Skin of body (tissue), 3 donors: ENCODE measurements at places on chromosomes 3 and 15. TPM values are rescaled to one million over a fixed set of nuclear protein-coding genes. Genes with fewer than 3 reads are reported as not detected.

GRCh38 chr3:37435572-37435971, 261.2 kb upstream of the LRRFIP2 start:
- no peak for DNase-seq

GRCh38 chr15:45093622-45094357, 20.2 kb downstream of the DUOX2 start:
- DNase-seq = no peak

DNA sequence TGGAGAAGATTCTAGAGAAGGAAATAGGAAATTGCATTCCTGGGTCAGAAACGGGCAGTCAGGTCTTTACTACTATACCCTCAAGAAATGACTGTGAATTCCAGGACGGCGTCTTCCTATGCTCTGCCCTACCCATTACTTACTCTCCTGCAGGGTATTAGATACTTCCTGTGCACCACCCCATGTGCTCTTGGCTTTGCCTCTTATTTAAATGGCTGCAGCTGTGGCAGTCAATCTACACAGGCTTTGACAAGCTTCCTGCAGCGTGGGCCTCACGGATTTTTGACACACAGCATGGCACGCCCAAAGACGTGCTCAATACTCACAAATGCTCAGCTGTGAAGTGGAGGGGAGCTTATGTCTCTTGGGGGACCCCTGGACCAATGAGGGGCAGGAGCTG, 206.1 kb downstream of the SV2B start:
- no peak for DNase-seq

CIDEC gene
- 29.4 TPM for total RNA-seq

- DNase-seq = no peak
Observed at GRCh38 chr3:58497097-58497496, 5.2 kb downstream of the KCTD6 start.

GOLGA8R gene
- total RNA-seq = 8.3 TPM

CNTN3 gene
- 21.7 TPM for total RNA-seq

CCR9 gene
- not detected for total RNA-seq

IL12A gene
- 0.30 TPM for total RNA-seq

- DNase-seq = peak; percentile 57
Observed at GRCh38 chr15:63156755-63157117, 541 bp downstream of the RPS27L start.

DNA sequence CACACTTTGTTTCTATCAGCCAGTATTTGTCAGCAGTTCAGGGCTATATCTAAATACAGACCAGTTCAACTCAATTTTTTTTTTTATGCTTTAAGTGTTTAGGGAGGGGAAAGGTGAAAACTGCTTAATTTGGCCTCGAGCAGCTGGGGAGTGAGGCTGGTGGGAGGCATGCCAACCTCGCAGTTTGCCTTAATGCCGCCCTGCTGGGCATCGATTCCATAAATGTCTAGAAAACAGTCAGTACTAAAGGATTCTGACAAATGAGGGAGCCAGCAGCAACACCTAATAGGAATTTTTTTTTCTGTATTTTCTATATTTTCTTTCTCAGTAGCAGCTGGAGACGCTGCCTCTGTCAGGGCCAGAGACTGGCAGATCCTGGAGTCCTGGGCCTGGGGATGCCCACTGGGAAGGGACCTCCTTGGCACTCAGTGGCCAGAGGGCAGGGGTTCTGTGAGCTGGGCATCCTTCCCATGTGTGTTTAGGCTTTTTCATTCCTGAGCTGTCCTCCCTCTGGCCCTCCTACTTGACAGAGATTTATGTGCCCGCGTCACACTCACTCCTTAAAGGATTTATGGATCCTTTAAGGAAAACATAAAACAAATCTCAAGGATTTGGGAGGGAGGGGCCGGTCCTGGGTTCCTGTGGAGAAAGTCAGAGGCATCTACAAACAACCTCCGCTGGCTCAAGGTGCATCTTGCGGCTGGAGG, 117.8 kb downstream of the WNT5A start:
- DNase-seq = no peak

DNA sequence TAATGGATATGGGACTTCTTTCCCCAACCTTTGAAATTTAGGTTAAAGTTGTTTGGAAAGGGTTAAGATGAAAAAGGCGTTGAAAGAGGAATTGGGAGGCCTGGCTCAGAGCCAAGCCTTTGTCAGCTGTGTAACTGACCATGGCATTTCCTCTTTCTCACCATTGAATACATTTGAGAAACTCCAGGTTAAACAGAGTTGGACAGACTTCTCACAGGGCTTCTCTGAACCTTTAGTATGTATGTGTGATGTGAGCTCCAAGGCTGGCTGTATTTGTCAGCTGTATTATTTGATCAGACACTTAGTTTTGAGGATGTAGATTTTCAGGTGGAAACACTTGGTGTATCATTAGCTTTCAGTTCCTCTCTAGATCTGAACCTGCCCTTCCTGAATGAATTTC, 136.4 kb upstream of the GOLGA6L4 start:
- no peak for DNase-seq

DNA sequence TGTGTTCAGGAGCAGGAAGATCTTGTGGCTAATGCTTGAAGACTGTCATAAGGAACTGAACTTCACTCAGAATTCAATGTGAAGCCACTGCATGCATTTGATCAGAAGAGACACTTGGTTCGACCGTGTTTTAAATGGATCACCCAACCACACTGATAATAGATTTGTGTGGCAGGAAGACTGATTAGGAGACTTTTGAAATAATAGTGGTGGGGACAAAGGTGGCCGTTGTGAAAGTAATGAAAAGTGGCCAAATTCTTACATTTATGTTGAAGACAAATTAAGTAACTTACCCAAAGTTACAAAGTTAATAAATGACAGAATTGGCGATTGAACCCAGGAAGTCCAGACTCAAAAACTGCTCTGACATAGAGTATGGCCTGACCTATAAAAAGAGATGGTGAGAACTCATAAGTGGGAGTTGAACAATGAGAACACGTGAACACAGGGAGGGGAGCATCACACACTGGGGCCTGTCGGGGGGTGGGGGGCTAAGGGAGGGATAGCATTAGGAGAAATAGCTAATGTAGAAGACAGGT, 286.9 kb upstream of the DNAJC19 start:
- no peak for DNase-seq

- no peak for DNase-seq
Observed at GRCh38 chr3:182979674-182980191, 605 bp downstream of the DCUN1D1 start.

DNA sequence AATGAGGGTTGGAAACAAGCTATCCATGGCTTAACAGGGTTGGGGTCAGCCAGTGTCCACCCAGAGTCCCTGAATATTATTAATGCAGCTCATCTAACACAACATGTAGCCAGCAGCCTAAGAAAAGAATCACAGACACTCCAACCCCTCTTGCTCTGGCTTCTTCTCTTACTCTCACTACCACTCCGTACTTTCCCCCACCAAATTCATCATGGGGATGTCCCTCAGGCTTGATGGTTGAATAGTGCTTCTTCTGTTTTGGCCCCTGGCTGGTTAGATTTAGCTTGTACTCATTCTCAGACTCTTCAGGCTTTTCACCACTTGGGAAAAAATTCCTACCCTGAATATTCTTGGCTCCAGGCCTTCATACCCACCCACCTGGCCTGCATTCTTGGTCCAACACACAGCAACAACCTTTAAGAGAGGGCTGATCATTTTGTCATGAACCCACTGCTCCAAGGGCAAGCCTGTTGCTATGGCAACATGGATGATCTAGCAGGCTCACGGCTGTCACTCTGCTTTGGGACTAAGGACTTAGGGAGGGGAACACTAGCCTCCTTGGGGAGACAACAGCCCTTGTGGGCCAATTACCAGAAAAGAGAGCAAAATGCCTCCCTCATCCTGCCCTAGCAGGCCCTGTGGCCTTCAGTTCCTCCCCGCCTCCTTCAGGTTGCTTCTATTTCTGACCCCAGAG, 9.4 kb upstream of the MED12L start:
- DNase-seq = no peak

DNA sequence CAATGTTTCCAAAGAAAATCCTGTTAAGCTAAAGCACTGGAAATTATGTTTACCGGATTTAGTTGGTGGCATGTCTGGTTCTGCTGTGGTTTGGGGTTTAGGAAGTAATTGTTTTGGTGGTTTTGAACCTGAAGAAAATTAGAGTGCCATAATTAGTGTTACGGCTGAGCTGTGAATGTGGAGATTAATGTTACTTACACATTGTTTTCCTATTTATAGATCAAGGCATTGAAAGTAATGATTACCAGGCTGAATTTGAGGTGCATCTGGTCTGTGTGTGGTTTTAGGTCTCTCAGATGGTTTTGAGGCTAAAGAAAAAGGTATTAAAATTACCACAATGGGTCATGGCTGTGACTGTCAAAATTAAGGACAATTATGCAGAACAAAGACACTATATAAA, 128.9 kb downstream of the TFG start:
- no peak for DNase-seq

CLSTN2 gene
- 2.9 TPM for total RNA-seq

DNA sequence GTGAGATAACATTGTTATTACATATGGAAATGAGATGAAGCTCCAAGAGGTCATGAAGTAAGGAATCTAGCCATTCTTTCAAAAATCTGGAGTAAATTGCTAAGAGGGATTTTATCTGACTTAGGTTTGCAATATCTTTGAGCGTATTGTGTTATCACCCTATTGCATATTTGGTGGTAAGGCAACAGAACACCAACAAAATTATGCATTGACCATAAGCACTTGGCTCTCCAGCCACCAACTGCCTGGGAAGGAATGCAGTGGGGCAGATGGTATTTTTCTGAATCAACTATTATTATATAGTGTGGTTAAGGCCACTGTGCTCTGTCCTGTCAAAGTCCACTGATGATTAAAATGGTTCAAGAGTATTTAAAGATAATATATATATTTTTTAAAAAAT, 287.9 kb upstream of the SEMA6D start:
- DNase-seq = no peak

- no peak for DNase-seq
Observed at GRCh38 chr15:73987681-73988444, 4.2 kb downstream of the STOML1 start.

EPHA6 gene
- 2.2 TPM for total RNA-seq

DNA sequence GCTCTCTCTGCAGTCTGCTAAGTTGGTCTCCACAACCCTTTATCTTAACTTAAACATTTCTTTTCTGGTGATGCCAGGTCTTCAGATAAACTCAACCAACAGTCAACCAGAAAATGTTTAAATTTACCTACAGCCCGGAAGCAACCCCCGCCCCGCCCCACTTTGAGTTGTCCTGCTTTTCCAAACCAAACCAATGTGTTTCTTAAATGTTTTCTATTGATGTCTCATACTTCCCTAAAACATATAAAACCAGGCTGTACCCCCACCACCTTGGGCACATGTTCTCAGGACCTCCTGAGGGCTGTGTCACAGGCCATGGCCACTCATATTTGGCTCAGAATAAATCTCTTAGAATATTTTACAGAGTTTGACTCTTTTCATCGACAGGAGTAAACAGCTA, 13.2 kb upstream of the GPR160 start:
- no peak for DNase-seq

FANCD2OS gene
- not detected for total RNA-seq

DNA sequence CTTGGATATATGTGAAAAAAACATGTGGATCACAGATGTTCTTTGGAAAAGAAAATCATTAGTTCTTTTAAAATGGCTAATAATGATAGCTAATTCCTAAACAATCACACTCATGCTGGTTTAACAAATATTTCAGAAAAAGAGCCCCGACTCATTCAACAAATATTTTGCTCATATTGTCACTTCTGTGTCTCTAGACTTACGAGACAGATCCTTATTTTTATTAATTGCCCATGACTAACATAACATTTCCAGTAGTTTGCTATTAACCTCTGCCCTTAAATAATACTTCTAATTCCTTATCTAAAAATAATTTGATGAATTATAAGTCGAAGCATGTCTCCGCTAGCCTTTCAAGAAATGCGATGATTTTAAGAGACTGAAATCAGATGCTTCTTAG, 70.4 kb downstream of the SATB1 start:
- peak; percentile 13 for DNase-seq

DNA sequence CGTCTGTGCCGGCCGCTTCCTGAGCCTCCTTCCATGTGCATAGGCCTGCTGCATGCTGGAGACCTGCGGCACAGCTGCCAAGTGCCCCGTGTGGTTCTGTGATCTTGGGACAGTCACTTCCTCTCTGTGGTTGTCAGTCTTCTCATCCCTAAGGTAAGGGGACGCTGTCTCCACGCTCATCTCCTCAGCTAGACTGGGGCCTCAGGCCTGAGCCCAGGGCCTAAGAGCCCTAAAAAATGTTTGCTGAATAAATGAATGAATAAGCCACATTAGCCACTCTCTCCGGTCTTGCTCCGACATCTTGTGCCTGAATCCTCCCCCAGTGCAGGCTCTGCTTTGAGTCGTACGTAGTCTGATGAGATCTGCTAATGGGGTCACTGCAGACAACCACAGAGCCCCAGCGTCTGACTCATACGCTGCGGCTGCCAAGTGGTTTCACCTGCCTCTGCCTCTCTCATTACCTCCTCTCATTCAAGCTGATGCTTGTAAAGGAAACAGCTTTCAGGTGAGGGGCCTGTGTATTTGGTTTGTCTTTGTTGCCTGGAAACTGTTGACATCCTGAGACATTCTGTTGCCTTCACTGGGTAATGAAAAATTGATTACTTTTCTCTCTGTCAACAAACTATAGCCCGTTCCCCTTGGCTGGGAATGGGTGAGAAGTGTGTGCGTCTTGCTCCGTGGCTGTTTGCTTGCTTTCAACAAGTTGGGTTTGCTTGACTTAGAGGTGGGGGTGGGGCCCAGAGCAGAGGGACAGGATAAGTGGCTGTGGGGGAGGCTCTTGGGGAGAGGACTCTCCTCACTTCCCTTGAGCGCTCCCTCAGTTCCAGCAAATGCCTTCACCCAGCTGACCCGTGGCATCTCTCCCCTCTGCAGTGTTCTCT, 15.9 kb downstream of the RPLP1 start:
- no peak for DNase-seq

GRCh38 chr3:13702286-13702685, 153.4 kb downstream of the FBLN2 start:
- DNase-seq = no peak

- no peak for DNase-seq
Observed at GRCh38 chr15:68939501-68939900, 9.2 kb downstream of the SPESP1 start.

- no peak for DNase-seq
Observed at GRCh38 chr3:13894807-13895154, 14.9 kb upstream of the WNT7A start.

DNA sequence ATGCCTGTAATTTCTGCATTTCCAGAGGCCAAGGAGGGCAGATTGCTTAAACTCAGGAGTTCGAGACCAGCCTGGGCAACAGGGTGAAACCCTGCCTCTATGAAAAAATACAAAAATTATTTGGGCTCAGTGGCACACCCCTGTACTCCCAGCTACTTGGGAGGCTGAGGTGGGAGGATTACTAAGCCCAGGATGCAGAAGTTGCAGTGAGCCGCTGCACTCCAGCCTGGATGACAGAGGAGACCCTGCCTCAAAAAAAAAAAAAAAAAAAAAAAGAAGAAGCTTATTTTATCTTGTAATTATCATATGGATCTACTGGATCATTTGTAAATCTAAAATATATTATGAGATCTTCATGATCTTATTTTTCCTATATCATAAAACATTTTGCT, 84.1 kb downstream of the PPCDC start:
- no peak for DNase-seq

GRCh38 chr3:4323246-4324027, 20.3 kb downstream of the SETMAR start:
- DNase-seq = no peak

- no peak for DNase-seq
Observed at GRCh38 chr3:45611628-45612081, 17.1 kb downstream of the LIMD1 start.
